Neural progenitor cell (in vitro differentiated cells): ENCODE measurements at places on chromosomes 13 and 19. TPM values are rescaled to one million over a fixed set of nuclear protein-coding genes. Genes with fewer than 3 reads are reported as not detected.

GRCh38 chr19:15161028-15161984, 39.5 kb downstream of the NOTCH3 start:
- DNase-seq: no peak

DNA sequence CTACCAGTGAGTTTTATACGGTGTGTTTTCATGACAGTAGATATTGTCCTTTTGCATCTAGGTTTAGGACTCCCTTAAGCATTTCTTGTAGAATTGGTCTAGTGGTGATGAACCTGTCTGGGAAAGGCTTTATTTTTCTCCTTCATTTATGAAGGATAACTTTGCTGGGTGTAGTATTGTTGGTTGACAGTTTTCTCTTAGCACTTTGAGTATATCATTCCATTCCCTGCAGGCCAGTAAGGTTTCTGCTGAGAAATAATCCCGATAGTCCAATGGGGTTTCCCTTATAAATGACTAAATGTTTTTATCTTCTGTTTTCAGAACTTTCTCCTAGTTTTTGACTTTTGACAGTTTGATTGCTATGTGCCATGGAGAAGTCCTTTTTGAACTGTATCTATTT, 57.2 kb downstream of the DNAJC3 start:
- DNase-seq: no peak

DNA sequence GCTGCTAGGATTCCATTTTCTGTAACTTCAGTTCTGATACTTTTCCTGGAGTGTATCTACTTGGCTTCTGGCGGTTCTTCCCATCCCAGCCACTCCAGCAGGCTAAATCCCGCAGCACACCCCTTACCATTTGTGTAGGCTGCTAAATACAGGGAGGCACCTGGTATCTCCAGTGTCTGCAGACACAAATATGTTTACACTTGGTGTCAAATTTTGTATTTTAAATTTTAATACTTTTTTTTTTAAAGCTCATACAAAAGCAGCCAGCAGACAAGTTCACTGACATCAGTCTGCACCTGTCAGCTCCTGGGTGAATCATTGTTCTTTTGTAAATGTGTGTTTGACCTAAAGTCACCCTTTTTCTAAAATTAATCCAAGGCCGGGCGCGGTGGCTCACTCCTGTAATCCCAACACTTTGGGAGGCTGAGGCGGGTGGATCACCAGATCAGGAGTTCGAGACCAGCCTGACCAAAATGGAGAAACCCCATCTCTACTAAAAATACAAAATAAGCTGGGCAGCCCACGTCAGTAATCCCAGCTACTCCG, 3.4 kb upstream of the ZSCAN4 start:
- no peak for DNase-seq

DNA sequence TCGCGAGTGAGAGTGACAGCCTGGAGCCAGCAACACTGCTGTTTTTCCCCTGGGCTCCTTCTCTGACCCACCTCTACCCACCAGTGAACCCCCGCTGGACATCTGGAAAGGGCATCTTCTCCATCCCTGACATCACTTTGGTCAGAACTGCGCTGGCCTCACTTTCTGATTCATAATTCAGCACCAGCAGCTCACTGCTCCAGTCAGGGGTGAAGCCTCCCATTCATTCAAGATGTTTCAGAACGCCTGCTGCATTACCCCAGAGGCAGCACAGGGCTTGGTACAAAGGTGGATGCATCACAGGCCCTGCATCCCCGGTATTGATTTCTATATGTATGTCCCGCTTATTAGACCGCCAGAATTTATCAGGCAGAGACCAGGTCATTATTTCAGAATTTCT, 182.8 kb upstream of the TSHZ3 start:
- no peak for DNase-seq

DNA sequence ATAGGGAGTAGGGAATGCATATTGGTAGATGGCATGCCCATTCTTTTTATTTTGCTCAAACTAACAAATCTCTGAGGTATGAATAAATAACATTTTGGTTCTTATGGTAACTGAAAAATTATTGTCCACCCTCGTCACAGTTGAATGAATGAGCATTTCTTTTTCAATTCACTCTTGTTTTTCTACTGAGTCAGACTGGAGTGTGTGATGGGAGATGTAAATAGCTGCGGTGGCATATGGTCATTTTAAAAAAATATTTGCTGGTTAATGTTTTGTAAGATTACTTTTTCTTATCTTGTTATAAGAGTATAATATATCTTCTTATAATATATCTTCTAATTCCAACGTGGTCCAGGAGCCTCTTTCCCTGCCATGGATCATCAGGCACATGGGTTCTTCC, 586.5 kb downstream of the SLITRK5 start:
- DNase-seq: no peak

DNA sequence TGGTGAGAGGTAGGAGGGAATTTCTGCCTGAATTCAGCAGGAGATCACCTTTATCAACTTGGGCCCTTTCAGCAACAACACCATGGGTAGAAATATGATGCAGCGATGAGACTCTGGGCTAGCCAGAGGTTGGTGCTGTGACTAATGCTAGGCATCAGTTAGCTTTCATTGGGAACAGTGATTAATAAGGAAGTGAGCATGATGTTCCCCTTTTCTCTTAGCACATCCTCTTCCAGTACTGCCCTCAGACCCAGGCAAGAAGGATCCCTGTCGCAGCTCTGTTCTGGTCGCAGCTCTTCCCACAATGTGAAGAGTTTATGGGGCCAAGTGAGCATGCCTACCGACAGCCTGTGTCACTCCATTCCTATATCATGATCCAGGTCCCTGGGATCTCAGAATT, 100.5 kb downstream of the FLT1 start:
- no peak for DNase-seq

- DNase-seq: no peak
These were observed 750.3 kb downstream of the OLFM4 start for GRCh38 chr13:53778937-53779336.

GRCh38 chr13:49367640-49368422, 76.0 kb downstream of the CAB39L start:
- DNase-seq: peak; percentile 67

GRCh38 chr13:98273824-98274742, 97.0 kb upstream of the RNF113B start:
- DNase-seq: peak; percentile 78

DNA sequence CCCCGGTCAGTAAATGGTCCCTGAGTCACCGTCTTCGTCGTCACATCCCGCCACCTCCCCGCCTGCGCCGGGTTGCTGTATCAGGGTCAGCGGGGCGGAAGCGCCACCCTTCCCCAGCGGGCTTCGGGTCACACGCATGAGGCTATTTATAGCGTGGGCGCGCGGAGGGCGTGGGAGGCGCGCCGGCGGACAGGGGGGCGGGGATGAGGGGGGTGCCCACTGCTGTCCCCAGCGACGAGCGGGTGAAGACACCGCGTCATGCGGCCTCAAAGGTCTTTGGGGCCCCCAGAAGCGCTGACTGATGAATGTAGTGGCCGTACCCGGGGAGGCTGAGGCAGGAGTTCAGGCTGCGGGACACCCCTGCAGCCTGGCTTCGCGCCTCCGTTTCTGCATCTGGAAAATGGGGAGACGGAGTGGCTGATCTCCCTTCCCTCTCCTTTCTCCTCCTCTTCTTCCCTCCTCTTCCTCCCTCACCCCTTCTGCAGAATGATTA, 7.9 kb downstream of the UNC13A start:
- DNase-seq: peak; percentile 67

GRCh38 chr13:48490241-48490640, 42.6 kb downstream of the RCBTB2 start:
- DNase-seq: no peak

GRCh38 chr13:95603887-95604555, 40.5 kb downstream of the DZIP1 start:
- no peak for DNase-seq

- peak; percentile 73 for DNase-seq
These were observed 16.1 kb upstream of the TPP2 start for GRCh38 chr13:102580552-102581169.

GRCh38 chr13:102558029-102558428, 38.8 kb upstream of the TPP2 start:
- DNase-seq: no peak

DNA sequence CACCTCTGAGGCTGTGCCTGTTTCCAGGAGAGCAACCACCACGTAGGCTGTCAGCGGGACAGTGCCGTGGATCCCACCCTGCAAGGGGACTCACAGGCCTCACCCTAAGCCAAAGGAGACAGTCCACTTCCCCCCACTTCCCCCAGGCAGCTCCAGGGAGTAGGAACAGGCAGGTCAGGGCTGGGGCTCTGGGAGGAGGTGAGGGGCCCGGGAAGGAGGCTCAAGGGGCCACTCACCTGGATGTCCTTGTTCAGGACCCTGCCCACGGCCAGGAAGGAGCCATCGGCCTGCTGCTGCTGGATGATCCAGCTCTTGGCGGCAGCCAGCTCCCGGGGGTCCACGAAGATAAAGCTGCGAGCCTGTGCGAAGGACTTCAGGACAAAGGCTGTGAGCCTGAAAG, 25.6 kb downstream of the F2RL3 start:
- DNase-seq: no peak

- DNase-seq: no peak
These were observed 860.3 kb downstream of the DIAPH3 start for GRCh38 chr13:59303433-59303832.

GRCh38 chr13:73658639-73659038, 475.6 kb downstream of the KLF12 start:
- no peak for DNase-seq

DNA sequence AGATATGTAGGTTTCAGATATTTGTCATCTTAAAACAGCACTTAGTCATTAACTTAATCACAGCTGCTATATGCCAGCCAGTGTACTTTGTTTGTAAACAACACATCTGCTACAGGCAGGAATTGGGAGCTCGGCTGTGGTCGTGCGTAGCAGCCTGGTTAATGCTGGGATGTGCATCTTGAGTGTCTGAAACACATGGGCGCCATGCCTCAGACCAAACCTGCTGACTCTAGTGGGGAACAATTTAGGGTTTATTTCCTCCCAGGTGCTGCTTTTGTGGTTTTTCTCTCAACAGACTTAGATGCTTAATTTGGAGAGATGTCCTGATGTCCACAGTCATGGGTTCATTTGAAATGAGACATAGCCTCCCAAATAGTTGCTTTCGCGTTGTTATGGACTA, 238.5 kb upstream of the TMTC4 start:
- DNase-seq: no peak

GRCh38 chr13:99800951-99801350, 170.6 kb downstream of the ZIC5 start:
- DNase-seq: peak; percentile 50

DNA sequence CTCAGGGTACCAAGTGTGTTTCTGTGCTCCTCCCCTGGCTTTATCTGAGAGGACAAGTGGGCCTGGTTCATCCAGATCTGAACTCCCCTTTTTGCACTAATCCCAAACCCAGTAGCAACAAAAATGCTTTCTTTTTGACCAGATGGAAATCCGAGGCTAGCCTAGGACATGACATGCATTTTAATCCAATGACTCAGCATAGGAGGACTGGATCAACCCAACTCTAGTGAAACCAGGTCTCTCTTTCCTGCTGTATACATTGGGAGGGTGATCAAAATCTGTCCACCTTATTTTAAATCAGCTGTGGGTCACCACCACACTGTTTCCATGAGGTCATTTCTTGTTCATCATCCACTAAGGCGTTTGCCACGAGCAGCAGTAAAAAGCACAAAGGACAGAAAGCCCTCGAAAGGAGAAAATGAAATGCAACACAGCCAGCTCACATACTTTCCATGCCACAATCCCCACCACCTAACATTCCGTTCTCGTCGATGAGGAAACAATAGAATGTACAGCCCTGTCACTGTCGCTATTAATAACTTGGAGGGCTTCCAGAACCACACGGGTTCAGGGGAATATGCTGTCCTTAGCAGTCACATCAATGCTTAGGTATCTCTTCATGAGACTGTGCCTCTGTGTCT, 543.0 kb downstream of the IRS2 start:
- DNase-seq: no peak

- no peak for DNase-seq
These were observed 16.9 kb upstream of the C1QTNF9 start for GRCh38 chr13:24292481-24292880.

DNA sequence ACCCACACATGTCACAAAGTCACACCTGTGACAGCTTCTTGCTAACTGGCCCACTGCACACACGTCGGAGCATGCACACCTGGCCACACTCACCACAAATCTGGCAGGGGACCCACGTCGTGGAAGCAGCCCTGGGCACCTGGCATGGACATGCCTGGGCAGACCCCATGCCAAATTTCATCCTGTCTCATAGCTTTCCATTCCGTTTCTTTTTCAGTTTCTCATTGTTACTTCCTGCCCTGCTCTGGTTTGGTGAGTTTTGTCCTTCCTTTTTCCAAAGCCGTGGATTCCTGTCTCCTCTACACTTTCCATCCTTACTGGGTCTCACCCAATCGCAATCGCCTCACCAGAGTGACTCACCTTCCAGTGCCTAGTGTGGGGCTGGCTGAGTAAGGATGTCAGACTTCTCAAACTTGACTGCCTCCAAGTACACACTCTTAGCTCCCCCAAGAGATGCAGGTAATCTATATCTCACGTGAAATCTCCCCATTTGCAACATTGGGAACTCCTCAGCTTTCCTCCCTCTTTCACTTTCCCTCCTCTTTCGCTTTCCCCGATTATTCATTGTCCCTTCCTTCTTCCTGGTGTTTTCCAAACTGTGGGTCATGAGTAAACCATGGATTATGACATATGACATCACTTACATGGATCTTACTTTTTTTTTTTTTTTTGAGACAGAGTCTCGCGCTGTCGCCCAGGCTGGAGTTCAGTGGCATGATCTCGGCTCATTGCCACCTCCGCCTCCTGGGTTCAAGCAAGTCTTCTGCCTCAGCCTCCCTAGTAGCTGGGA, 1.6 kb upstream of the BBC3 start:
- no peak for DNase-seq

DNA sequence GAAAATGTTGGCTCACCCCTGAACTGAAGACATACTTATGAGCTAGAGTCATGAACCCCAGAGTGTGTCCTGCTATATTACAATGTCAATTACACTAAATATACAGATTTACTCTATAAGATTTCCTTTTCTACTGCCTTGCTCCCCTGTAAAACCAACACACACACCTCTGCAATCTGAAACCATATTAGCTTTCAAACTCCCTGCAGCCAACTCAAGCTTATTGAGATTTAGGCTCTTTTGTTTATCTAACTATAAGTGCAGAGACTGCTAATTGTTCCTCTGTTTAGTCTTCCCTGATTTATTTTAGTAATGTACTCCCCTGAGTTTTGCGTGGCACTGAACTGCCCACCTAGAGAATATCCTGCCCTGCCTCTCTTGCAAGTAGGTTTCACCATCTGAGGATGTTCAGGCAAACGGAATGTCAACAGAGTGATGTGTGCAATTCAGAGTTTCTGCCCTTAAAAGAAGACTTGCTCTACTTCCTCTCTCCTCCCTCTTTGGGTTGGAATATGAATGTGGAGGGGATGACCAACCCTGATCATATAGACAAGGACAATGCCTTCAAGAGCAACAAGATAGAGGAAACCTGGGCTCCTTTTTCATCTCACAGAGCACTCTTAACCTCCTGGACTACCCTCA, 22.3 kb downstream of the FAM216B start:
- DNase-seq: no peak

The ERFL gene
- 0.22 and 0.65 TPM in 2 replicates for total RNA-seq

The ZNF492 gene
- total RNA-seq: not detected in 2 replicates

The APC2 gene
- 1.3 and 12.2 TPM in 2 replicates for total RNA-seq

The ATP8A2 gene
- 4.2 and 4.8 TPM in 2 replicates for total RNA-seq

The ZNF98 gene
- not detected in 2 replicates for total RNA-seq

The RAVER1 gene
- total RNA-seq: 5.4 and 24.3 TPM in 2 replicates

The CGB5 gene
- not detected in 2 replicates for total RNA-seq

The MEF2B gene
- 0.15 TPM in 1 of 2 replicates, not detected in the other for total RNA-seq

The LHFPL6 gene
- total RNA-seq: 1.7 and 3.0 TPM in 2 replicates

The DMWD gene
- total RNA-seq: 22.8 and 50.3 TPM in 2 replicates

The ZSCAN5B gene
- not detected in 2 replicates for total RNA-seq

The IQCN gene
- total RNA-seq: 0.11 and 1.4 TPM in 2 replicates

The TSEN34 gene
- 10.3 and 37.3 TPM in 2 replicates for total RNA-seq

The CCNE1 gene
- 31.4 and 34.5 TPM in 2 replicates for total RNA-seq

The CGB1 gene
- total RNA-seq: not detected in 2 replicates

The CGB2 gene
- 1.0 TPM in 1 of 2 replicates, not detected in the other for total RNA-seq

The CEACAM3 gene
- total RNA-seq: not detected in 2 replicates
